ENCODE measurements at places on chromosomes 6 and 20.

- H3K4me1 ChIP-seq: no peaks in the 10 kb centered on the region
- no peak overlapping the region for H3K4me3 ChIP-seq
- no peaks in the 10 kb centered on the region for H3K27me3 ChIP-seq
- DNase-seq: no peak
Observed at GRCh38 chr6:316753-317038, 24.4 kb downstream of the DUSP22 start.

- no peak overlapping the region for H3K27ac ChIP-seq
- no peak for DNase-seq
- H3K4me1 ChIP-seq: no peaks in the 10 kb centered on the region
Observed at GRCh38 chr20:3014179-3014578, 29.2 kb upstream of the GNRH2 start.

DNA sequence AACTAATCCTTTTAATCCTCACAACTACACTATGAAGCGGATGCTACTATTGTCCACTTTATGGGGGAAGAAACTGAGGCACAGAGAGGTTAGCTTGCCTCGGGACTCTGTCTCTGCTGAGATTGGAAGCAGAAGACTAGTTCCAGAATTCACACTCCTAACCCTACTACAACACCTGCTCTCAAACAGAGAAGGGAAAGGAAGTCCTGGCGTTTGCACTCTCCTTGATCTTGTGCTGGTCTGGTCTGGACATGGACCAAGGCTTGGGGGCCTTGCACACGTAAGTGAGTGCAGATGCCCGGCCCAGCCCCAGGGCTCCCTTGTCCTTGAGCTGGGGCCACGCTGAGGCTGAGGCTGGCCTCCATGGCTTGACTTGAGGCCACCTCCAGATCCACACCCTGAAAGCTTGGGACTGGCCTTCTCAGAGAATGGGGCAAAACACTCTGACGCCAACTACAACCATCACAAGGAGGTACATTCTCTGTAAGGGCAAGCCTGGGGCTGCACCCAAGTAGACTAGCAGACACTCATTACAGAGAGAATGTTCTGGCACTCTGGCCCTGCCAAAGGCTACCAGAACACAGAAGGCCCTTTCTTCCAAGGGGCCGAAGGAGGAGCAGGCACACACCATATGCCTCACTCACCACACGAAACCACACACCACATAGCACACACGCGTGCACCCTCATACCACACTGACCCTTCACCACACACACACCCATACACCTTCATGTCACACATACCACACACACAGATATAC lies 33.3 kb upstream of the EZR start:
- H3K27me3 ChIP-seq: 0 out of 2 replicates have a peak, but pooled peaks cover 2% of the 10 kb centered on the region
- no peak overlapping the region for H3K27ac ChIP-seq
- H3K4me1 ChIP-seq: peaks cover 40% of the 10 kb centered on the region
- no peak for DNase-seq

DNA sequence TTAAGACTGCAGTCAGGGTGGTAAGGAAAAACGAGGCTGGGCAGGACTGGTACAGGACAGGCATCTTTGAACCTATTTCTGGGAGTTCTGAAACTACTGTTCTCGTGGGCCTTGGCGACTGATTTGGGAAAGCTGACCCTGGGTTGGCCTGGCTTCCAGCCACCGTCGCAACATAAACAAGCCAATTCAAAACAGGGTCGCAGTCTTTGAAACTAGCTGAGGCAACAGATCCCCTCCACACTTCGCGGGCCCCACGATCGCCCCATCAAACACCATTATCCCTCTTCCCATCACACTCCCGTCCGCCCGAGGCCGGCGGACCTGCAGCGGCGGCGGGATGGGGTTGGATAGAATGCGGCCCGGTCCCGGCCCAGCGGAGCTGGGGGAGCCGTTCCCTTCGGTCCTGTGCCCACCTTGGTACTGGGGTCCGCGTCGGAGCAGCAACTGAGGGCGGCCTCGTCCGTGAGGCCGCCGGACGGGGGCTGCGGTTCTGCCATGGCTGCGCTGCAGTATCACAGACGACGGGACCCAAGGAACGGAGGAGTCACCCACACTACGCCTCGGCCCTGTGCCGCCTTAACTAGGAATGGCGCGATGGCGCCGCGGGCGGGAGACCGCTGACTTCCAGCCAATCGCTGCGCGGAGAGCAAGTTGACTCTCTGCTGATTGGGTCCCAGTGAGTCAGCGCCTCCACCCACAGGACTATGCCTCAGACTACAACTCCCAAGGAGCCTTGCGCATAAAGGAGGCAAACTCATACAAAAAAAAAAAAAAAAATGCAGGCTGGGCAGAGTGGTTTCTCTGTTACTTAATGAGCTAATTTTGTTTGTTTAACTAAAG lies at the start of gene GLO1:
Gene GLO1 (minus strand): TSS at position 588 of the 840 bp plus-strand sequence. CDS start 91 bp downstream, at position 497.
- no peaks in the 10 kb centered on the region for H3K27me3 ChIP-seq
- DNase-seq: peak; percentile 98
- H3K4me3 ChIP-seq: peak within 1 kb of the TSS; percentile 75
- H3K27ac ChIP-seq: peak within 1 kb of the TSS; percentile 84
